Dermis microvascular lymphatic vessel endothelial cell (primary cell): ENCODE measurements at places on chromosomes 2 and 18. TPM values are rescaled to one million over a fixed set of nuclear protein-coding genes. Genes with fewer than 3 reads are reported as not detected.

DNA sequence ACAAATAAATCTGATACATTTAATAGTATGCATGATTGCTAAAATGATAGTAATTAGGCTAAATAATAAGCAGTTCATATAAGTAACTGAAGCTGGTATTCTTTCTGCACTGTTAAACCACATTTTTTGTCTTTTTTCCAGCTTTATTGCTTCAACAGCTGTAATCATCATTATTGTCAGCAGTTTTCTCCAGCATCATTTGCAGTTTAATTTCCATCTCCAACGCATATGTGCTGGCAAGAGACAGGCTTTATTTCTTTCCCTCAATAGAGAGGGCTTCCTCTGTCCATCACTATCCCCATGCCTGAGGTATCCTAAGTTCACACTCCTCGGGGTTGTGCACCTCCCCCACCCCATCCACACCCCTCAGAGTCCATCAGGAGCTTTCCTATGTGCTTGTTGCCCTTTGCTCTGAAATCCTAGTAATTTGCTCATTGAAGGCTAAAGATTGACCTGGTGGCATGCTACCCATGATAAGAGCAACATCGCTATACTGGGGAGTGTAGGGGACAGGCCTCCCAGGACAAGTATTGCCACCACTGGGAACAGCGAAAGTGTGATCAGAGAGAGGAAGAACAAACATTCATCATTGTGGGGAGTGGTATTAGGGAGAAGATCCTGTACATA, 37.1 kb downstream of the B4GALT6 start:
- DNase-seq: no peak

DNA sequence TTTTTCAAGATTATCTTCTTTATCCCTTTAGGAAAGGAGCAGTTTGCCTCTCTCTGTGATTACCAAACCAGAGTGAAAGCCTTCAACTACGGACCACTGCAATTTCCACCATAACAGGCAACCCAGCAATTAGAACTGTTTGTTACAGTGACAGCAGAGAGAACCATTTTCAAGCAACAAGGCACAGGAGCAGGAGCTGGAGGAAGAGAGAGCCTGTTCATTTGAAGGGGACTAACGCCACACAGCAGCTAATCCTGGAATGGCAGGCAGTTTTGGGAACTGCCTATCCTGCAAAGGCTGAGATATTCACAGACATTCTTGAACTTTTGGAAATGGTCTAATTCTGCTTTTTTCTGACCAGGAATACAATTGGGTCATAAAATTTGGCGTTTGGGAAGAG, 1541.9 kb upstream of the PIK3C3 start:
- no peak for DNase-seq

GRCh38 chr2:88811233-88811632, 119.8 kb downstream of the RPIA start:
- peak; percentile 67 for DNase-seq

OBSL1 gene
- 17.2 and 40.8 TPM in 2 replicates for total RNA-seq

DNA sequence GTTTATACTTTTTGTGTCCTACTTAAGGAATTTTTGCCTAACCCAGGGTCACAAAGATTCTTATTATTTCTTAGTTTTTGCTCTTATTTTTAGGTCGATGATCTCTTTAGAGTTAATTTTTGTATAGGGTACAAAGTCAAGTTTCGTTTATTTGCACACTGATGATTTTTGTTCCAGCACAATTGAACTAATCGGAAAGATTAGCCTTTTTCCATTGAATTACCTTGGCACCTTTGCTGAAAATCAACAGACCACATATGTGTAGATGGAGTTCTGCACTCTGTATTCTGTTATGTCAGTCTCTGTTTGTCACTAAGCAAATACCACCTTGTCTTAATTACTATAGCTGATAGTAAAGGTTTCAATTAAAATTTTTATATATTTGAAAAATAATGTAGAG, 18.7 kb downstream of the EML4 start:
- no peak for DNase-seq

VAMP5 gene
- 89.2 and 109 TPM in 2 replicates for total RNA-seq

- DNase-seq: no peak
Measured at GRCh38 chr2:212523756-212524155, 14.8 kb downstream of the ERBB4 start.
